ENCODE measurements at places on chromosomes 7 and 10.

DNA sequence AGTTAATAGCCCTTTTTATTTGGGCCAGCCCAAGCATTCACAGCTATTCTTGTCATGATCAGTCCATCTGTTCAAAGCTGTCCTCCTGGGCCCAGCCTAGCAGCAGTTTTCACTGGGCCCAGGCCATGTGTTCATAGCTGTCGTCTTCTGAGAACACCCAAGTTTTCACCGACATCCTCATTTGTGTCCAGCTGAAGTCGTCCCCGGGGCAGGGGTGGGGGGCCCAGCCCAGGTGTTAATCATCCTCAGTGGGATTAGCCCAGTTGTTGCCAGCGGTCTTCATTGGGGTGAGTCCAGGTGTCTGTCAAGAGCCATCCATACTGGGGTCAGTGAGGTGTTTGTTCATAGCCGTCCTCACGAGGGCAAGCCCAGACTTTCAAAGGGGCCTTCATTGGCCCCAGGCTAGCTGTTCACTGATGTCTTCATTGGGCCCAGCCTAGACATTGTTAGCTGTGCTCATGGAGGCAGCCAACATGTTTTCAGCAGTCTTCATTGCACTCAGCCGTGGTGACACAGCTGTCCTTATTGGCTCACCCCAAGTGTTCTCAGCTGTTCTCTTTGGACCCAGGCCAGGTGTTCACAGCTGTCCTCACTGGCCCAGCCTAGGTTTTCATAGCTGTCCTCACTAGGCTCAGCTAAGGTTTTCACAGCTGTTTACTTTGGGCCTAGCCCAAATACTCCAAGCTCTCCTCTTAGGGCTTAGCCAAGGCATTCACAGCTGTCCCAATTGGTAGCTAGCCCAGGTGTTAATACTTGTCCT lies 10.0 kb downstream of the FRG2B start:
- DNase-seq: no peak

GRCh38 chr7:1028044-1028770 lies 16.1 kb upstream of the GPR146 start:
- peak; percentile 77 for DNase-seq

DNA sequence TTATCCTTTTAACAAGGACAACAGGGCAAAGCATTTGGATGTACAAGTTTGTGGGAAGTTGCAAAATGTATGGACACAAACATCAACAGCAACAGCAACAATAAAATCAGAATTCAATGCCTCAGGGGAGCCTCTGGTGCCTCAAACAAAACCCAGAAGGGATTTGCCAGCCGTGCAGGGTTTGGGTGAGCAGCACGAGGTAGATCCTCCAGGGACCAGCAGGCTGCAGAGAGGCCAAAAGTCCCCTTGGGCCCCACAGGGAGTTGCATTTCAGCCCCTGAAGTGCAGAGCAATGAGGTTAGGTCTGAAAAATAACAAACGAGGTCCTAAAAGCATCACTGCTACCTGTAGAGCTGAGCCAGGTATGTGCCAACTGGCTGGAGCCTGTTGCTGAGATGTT lies 51.7 kb upstream of the CPXM2 start:
- DNase-seq: no peak

GRCh38 chr7:155230169-155230593 lies 67.5 kb upstream of the INSIG1 start:
- DNase-seq: no peak

- peak; percentile 47 for DNase-seq
Measured at GRCh38 chr10:79608505-79609375, 2.0 kb upstream of the SFTPA1 start.

DNA sequence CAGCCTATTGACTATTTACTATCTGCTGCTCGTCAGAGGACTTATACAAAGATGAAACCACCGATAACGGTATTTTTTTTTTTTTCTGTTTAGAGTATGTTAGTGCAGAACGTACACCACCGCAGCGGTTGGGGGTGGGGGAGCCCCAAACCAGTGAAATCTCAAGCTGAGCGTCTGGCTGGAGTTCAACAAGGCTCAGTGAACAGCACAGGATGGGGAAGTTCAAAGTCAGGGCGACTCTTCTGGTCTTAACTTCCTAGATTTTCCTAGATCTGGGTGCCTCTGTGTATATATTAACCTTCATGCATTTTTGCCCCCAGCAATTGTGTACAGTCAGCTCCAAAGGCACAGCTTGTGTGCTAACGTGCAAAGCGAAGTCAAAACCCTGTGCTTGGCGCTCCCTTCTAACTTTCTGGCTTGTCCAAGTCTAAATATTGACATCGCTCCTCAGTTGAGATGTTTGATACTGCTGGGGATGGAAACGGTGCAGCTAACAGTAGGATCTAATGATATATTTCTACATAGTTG lies 1.1 kb downstream of the RHOBTB1 start:
- DNase-seq: peak; percentile 61

GRCh38 chr10:84665883-84666463 lies 337.6 kb downstream of the CCSER2 start:
- DNase-seq: no peak

- no peak for DNase-seq
Measured at GRCh38 chr7:70775570-70776156, 356.3 kb upstream of the GALNT17 start.

GRCh38 chr7:121002757-121003200 lies 14.3 kb downstream of the CPED1 start:
- no peak for DNase-seq

- DNase-seq: no peak
Measured at GRCh38 chr7:126690848-126691751, 561.6 kb downstream of the GRM8 start.

GRCh38 chr7:100102950-100103840 lies 1.8 kb downstream of the AP4M1 start:
- DNase-seq: no peak

- DNase-seq: no peak
Measured at GRCh38 chr7:24880886-24881285, 99.1 kb downstream of the OSBPL3 start.

- DNase-seq: no peak
Measured at GRCh38 chr7:1586126-1586826, 16.4 kb upstream of the PSMG3 start.

DNA sequence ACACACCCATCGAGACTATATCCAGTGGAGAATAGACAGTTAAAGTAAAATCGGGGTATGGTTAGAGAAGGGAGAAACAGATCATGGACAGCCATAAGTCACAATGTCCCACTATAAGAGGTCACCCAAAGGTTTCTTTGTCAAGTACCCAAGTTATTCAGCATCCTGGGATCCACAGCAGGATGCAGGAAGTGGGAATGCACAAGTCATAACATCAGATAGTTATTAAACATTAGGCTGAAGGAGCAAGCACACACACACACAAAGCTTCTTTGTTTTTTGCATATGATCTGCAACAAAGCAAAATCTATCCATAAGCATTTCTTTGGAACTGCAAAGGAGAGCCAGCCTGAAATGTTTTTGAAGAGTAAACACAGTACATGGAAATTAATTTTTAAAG lies 111.6 kb downstream of the NOC3L start:
- DNase-seq: no peak

- DNase-seq: no peak
Measured at GRCh38 chr10:72050873-72051272, 37.5 kb downstream of the SPOCK2 start.

GRCh38 chr10:75606203-75606779 lies 174.9 kb downstream of the LRMDA start:
- no peak for DNase-seq

- DNase-seq: peak; percentile 80
Measured at GRCh38 chr7:148535217-148535616, 55.3 kb upstream of the C7orf33 start.

DNA sequence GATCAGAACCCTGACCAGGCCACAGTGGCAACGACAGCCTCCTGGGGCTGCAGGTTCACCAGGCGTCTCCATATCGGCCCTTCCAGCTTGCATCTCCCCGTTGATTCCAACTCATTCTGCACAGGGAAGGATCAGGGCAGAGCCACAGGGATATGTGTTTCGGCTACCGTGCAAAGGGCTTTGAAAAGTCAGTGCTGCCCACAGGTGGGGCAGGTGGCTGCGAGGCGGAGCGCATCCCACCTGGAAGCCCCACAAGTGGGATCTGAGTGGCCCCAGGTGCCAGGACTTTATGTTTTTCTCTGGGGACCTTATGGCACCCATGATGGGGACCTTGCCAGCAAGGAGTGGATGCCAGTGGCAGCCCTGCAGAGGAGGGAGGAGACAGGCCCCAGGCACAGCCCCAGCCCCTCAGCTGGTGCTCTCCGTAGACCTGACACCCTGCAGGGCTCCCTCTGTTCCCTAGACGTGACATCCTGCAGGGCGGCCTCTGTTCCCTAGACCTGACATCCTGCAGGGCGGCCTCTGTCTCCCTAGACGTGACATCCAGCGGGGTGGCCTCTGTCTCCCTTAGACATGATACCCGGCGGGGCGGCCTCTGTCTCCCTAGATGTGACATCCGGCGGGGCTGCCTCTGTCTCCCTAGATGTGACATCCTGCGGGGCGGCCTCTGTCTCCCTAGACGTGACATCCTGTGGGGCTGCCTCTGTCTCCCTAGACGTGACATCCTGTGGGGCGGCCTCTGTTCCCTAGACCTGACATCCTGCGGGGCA lies 189.4 kb downstream of the ELFN1 start:
- DNase-seq: no peak

DNA sequence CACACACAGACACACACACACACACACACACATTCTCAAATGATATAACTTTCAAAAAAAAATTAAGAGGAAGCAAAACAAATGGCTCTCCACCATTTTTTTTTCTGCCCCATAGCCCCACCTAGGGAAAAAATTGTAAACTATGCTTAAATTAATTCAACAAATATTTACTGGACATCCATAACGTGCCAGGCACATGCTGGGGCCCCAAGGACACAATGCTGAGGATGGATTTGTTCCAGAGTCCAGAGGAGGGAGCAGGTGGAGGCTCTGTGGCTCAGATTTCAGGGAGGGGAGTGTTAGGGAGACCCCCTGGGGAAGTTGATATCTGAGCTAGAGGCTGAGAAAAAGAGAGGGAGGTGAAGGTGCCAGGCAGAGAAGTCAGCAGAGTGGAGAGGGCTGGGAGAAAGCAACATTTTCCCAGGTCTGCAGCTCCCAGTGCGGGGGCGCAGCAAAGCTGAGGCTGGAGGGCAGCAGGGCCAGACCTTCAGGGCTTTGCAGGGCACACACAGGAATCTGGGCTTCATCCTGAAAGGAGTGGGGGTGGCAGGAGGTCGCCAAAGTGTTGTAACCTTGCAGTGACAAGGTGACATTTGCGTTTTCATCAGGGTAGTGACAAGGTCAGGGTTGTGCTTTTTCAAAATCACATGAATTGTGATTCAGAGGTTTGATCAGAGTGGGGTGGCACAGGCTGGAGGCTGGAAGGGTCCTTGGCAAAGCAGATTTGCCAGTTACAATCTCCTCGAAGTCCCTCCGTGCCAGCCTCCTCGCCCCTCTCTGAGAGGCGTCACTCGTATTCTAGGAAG lies 261.6 kb downstream of the WDR11 start:
- peak; percentile 18 for DNase-seq

DNA sequence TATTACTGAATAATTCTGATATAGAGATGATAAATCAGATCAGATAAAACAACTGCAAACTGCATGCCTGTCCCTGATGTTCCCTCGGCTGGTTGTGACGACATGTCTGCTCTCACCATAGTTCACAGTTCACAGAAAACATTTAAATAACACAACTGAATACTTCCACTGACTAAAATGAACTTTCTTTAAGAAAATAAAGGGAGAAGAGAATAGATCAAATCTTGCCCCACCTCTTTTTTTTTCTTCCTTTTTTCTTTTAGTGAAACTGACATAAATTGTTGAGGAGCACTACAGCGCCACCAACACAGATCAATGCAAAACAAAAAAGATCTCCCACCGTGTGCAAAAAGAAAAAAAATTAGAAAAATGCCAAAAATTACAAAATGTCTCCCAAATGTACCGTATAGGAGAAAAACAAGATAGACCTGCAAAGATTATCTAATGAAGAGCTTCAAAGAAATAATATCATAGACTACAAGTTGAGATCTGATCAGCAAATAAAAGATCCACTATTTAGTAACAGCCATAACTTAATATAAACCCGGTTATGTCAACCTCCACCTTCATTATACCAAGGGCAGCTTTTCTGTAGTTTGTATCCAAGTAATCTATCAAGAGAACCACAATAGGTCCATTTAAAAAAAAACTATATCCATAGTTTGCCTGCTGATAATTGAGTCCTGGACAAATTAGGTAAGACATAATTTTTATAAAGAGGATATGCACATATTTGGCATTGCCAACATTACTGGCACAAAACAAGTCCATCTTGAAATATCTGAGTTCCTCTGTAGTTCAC lies 30.7 kb upstream of the EPC1 start:
- DNase-seq: peak; percentile 73

DNA sequence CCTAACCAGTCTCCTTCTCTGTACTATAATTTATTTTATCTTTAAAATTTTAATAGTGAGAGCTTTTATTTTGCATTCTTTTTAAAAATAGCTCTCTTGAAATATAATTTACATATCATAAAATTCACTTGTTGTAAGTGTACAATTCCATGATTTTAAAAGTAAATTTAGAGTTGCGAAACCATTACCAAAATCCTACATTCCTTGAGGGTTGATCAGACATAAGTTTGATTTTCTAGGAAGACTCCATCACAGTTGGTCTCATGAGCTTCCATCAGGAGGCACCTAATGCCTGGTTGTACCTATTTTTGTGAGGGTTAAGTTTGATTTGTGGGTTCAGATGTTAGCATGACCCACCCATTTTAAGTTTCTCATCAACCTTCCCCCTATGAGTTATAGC lies 108.1 kb downstream of the BMPER start:
- no peak for DNase-seq

- no peak for DNase-seq
Measured at GRCh38 chr7:127935847-127936376, 95.3 kb downstream of the LRRC4 start.

GRCh38 chr10:114881901-114882300 lies 56.1 kb upstream of the TRUB1 start:
- DNase-seq: no peak

- no peak for DNase-seq
Measured at GRCh38 chr10:124748953-124749645, 4.9 kb upstream of the FAM53B start.

DNA sequence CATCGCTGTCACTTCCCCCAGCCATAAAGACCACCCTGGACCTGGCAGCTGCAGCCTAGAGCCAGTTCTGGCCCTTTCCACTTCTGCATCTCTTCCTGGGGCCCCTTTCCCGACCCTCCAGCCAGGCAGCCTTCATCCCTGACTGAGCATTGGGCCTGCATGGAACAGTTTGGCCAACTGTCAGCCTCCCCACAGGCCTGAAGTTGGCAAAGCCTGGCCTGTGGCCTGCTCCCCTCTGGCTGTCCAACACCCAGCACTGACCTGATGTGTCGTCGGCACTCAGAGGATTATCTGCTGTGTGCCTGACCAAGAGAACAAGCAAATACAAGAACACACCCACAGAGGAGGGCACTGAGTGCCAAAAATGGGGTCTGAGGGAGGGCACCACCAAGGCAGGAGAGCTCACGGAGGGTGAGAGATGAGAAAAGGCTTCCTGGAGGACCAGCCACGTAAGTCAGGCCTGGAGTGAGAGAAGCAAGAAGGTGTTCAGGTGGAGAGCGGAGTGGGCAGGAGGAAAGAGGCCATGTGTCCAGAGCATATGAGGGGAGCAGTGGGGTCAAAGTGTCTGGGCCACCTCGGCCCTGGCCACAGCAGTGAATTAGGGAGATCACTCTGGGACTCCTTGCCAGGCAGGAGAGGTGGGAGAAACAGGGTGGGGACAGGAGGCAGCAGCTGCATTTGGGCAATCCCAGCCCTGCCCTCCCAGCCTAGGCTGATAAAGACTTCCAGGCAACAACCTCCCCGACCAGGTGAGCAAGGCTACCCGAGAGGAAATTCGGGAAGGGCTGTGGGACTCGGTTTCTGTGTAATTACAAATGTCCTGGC lies 4.5 kb downstream of the GPRIN2 start:
- no peak for DNase-seq

GRCh38 chr10:83214136-83214535 lies 925.2 kb upstream of the GHITM start:
- DNase-seq: no peak

- no peak for DNase-seq
Measured at GRCh38 chr7:122833888-122834570, 52.2 kb downstream of the CADPS2 start.

All from MV-4-11 (cell line).